ENCODE measurements at places on chromosomes 7 and 10.

- DNase-seq = no peak
Observed at GRCh38 chr10:57692255-57692980, 575.3 kb downstream of the IPMK start.

DNA sequence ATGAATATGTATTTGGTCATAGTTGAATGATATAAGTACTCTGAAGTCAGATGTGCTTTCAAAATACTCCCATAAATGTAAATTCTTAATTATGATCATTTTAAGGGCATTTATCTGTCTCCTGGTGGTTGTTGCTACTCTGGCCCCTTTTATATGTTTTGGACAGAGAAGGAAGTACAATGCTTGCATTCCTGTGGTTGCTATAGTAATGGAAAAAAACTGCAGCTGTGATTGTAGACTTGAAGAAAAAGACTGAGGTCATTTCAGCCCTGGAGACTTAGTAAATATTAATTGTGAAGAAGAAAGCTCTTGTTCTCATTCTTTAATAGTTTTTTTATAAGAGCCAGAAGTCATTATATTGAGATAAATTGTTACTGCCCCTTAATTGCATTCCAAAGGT lies 70.2 kb upstream of the FERD3L start:
- no peak for DNase-seq

- DNase-seq = no peak
Observed at GRCh38 chr7:28840592-28840995, 117.5 kb downstream of the TRIL start.

GRCh38 chr7:142800699-142801260 lies 30.0 kb downstream of the PRSS2 start:
- no peak for DNase-seq
